Stimulated activated CD4-positive, alpha-beta T cell treated with anti-CD3 and anti-CD28 coated beads, TNF-alpha, amount 100 ng/mL, for 1 hour (primary cell): ENCODE measurements at places on chromosomes 2 and 18.

GRCh38 chr2:10977621-10978020 lies 65.9 kb downstream of the KCNF1 start:
- no peak for DNase-seq

- no peak for DNase-seq
Observed at GRCh38 chr18:59729781-59730180, 32.6 kb upstream of the CCBE1 start.

- DNase-seq: no peak
Observed at GRCh38 chr2:229160984-229161383, 110.1 kb downstream of the PID1 start.

DNA sequence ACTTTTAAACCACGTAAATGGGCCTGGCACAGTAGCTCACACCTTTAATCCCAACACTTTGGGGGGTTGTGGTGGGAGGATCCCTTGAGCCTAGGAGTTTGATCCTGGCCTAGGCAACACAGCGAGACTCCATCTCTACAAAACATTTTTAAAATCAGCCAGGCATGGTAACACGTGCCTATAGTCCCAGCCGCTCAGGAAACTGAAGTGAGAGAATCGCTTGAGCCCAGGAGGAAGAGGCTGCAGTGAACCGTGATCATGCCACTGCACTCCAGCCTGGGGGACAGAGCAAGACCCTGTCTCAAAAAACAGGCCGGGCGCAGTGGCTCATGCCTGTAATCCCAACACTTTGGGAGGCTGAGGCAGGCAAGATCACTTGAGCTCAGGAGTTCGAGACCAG lies 12.2 kb downstream of the ROCK1 start:
- DNase-seq: no peak

GRCh38 chr2:70684846-70685622 lies 83.0 kb downstream of the ADD2 start:
- DNase-seq: no peak

DNA sequence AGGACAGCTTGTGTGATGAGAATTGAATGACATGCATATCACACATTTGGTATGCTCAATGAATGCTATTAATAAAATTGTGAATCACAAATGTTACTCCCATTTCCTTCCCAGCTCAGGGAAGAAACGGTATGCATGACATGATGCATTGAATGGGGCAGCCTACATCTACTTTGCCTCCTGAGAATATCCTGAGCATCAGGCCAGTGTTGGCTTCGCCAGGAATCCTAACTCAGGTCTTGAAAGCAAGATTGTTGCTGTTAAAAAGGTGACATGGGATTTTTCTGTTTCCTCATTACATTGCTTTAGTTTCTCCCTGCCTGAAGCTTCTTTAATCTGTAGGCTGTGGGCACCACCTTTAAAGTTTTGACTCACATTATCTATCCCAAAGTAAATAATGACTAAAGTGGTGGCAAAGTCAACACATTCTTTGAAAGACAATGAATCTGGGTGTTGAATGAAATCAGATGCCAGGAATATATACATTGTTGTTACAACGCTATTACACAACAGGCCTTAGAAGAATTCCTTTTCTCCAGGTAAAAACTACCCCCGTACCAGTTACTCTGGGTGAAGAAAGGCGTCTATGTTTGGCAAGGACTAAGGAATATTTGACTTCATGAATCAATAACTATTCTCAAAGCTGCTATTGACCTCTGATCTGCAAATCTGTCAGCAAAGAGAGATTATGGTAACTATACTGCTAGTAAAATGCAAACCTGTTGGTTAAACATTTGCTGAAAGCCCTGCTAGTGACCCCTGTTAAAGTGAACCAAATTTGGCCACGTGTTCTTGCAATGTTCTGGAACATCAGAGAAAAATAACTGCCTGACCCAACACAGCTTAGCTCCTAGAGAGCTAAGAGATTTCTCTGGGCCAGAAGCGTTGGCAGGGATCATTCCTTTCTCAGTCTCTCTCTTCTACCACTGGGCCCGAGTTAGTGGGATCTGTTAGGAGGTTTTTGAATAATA lies 30.5 kb upstream of the NEDD4L start:
- no peak for DNase-seq

- no peak for DNase-seq
Observed at GRCh38 chr2:234694244-234695013, 197.5 kb upstream of the ARL4C start.

GRCh38 chr2:83142934-83143333 lies 1316.1 kb downstream of the SUCLG1 start:
- DNase-seq: no peak

GRCh38 chr2:200829258-200829655 lies 17.5 kb downstream of the BZW1 start:
- DNase-seq: no peak

- DNase-seq: no peak
Observed at GRCh38 chr18:26488417-26489009, 59.8 kb downstream of the KCTD1 start.
